CMK (cell line): ENCODE measurements at places on chromosomes 3 and 15.

DNA sequence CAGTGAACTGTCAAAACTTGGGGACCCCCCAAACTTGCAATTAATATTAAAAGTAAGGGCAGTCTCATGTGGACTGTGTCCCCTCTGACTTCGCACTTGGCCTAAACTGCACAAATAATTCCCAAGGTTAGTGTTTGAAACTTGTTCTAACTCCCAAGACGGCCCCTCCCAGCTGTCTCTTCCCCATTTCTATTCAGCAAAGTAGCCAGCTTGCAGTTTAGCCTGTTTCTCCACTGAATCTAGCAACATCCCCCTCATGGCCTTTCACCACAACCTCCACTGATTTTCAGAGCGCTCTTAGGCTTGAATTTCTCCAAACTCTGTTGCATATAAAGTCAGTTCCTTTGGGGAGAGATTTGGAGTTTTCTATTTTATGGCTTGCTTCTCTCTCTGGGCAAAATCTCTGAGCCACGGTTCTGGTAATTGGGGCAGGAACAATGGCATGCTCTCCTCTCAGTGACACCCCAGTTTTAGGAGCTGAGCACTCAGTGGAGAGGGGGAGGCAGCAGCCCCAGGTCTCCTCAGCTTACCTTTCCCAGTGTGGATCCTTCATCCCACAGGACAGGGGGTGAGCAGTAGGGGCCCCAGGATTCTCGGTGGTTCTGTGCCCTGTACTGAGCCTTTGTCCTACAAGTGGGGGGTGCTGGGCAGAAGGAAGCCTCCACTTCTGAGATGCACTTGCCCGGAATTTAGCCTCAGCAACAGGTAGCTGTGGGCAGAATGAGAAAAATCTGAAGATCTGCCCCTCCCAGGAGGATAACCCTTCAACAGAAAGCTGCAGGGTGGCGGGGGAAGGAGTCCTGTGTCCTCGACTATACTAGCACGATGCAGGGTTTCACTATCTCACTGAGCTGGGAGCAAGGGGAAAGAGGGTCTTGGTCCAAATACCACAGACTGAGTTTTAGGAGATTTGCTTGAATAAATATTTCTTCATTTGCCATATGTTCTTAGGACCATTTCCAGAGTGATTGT is 39.3 kb upstream of the GATA2 start:
- DNase-seq: no peak

DNA sequence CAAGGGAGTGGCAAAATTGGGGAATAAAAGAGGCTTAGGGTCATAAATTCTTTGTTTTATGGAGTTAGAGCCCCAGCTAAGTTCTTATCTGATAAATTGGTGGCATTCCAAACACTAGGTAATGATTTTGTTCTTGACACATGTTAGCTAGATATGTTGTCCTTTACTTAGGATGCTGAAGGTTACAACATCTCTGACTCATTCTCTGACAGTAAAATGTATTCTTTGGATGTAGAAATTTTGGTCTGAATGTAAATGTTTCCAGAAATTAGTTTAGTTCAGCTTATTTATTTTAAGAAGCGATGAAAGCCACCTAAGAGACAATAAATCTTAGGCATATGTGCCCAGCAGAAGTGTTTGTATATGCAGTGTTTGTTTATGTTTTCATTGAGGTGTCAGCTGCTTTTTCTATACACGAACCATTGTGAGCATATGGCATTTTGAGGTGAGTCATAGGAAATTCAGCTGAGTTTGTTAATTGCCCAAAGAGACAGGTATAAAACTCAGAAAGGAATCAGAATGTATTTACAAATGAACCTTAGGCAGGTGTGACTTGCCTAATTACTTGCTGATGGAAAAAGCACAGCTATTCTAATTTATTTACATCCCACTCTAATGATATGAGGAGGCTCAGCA is 247.7 kb downstream of the AGBL1 start:
- no peak for DNase-seq

- no peak for DNase-seq
Measured at GRCh38 chr3:117133066-117133465, 423.5 kb downstream of the TUSC7 start.

DNA sequence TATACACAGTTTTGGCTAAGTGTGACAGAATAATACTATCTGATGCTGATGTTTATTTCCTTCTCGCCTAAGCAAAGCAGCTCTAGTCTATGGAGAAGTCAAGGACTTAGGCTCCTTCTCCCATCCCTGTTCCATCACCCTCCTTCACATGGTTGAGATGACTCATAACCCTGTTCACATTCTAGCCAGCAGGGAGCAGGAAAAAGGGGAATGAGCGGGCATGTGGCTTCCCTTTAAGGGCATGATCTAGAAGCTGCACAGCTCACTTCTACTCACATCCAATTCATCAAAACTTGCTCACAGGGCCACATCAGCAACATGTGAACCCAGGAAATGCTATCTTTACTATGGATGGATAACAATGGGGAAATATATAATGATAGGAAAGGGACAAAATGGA is 40.9 kb downstream of the CBLB start:
- no peak for DNase-seq

DNA sequence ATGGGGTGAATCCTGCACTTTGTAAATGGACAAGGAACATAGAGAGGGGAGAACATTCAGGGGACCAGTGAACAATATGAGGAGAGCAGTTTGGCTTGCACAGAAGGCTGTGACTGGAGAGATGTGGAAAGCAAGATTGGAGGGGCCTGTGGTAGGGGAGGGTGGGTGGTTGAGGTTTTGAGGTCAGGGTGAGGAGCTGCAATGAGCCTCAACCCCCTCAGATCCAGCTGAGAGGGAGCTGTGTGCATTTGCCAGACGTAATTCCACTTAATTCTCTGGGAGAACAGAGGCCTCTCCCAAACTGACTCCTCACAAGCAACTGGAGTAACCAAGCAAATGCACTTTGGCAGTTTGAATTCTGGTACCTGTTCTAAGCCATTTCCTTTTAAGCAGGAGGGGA is 253.1 kb upstream of the TRIM42 start:
- DNase-seq: no peak

GRCh38 chr3:188299068-188299467 is 145.1 kb downstream of the LPP start:
- no peak for DNase-seq

DNA sequence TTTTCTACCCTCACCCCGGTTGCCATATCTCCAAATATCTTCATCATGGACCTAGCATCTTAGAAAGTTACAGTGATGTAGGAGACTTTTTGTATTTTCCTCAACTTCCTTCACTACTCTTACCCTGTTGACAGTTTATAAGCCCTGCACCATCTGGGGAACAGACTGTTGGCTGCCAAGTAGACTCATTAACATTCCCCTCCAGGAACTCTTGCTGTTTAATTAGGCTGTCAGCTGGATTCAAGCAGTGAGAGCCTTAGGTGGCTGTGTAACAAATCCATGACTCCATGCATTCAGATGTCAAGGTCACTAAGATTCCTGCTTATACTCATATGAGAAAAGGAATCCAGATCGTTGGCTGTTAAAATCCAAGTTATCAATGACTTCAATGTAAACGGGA is 198.3 kb downstream of the NAALADL2 start:
- no peak for DNase-seq

DNA sequence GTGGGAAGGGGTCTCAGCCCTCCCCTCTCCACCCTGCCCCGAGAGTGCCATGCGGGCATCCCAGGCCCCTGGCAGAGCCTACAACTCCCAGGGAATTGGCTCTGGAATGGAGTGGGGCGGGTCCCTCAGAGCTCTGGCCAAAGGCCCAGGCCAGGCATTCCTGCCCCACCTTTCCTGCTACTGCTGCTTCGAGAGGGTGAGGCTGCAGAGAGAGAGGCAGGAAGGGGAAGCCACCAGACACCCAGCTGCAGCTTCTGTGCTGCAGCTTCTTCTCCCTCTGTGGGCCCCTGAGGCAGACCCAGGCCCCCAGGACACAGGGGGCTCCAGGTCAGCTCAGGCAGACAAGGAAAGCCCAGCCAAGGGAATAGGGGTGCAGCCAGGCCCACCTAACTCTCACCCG is 2.7 kb downstream of the ALS2CL start:
- no peak for DNase-seq

DNA sequence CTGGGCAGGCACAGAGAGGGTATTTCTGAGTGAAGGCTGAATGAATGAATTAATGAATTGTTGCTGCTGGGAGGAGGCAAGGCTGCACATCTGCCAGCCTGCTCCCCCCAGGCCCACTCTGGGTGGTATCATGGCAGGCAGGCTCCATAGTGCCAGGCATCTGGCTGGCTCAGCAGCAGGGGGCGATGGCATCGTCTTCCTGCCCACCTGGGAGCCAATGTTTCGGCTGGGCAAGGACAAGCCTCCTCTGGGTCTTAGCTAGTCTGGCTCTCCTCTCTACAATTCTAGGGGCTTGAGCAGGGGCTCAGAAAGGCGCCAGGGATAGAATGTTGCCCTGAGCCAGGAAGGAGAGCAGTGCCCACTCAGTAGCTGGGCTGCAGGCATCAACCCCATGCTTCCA is 1.7 kb upstream of the TLR9 start:
- no peak for DNase-seq

GRCh38 chr15:75775296-75776064 is 62.8 kb upstream of the CSPG4 start:
- no peak for DNase-seq

- DNase-seq: no peak
Measured at GRCh38 chr15:45203182-45203581, 15.4 kb upstream of the SHF start.

- DNase-seq: no peak
Measured at GRCh38 chr3:52471371-52472238, 16.2 kb downstream of the NISCH start.

DNA sequence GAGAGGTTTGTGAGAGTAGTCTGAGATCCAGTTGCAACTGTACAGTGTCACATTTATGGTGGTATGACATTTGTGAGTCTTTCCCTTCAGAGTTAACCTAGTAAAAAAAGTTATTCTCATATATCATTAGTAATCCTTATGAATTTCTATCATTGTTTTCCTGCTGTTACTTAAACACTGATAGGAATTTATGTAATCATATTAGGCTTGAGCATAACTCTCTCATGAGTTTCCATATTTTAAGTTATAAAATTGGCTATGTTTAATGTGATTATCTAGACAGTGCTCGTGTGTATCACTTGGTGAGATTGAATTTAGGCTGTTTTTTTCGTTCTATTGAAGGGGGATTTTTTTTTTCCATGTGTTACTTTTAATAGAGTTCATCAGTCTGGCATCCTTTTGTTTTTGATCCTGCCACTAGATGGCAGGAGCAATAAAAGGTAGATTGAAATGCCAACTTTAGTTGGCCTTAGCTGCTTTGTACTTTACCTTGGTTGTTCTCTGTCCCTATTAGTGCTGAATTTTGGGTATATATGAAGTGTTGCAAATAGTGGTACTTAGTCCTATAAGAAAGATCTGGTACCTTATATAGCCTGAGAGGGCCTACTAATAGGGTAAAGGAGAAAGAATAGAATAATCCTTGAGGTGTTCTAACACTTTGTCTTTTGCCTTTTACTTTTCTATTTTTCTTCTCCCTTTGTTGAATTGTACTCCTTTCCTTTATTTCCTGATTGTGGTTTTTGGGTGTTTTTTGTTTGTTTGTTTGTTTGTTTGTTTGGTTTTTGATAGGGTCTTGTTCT is 17.9 kb downstream of the STT3B start:
- no peak for DNase-seq

DNA sequence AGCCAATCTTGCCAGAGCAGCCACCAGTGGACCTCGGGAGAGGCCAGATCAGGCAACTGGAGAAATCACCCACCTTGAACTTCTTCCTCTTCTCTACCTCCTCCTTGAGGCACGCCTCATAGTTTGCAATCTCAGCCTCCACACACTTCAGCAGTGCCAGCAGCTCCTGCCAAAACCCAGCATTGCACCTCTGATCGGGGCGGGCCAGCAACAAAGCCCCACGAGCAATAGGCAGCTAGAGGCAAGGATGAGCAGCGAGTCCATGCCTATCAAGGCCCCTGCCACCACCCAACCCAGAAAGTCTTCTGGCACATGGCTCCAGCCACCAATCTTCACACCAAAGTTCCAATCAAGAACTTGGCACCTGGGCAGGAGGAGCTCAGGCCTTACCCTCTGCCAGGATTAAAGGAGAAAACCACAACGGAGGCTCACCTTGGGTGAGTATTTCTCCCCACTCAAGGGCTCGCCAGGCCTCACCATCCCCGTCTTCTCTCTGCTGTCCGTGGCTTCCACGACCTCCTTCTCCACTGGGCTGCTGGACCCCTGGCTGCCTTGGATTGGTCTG is 42.1 kb downstream of the SEMA3G start:
- no peak for DNase-seq

GRCh38 chr15:53758412-53758811 is 1.1 kb downstream of the WDR72 start:
- DNase-seq: no peak

- no peak for DNase-seq
Measured at GRCh38 chr3:17118771-17119170, 234.0 kb downstream of the PLCL2 start.

- DNase-seq: no peak
Measured at GRCh38 chr3:82568776-82569338, 807.4 kb upstream of the GBE1 start.

GRCh38 chr3:66428733-66429132 is 72.1 kb downstream of the LRIG1 start:
- DNase-seq: no peak

DNA sequence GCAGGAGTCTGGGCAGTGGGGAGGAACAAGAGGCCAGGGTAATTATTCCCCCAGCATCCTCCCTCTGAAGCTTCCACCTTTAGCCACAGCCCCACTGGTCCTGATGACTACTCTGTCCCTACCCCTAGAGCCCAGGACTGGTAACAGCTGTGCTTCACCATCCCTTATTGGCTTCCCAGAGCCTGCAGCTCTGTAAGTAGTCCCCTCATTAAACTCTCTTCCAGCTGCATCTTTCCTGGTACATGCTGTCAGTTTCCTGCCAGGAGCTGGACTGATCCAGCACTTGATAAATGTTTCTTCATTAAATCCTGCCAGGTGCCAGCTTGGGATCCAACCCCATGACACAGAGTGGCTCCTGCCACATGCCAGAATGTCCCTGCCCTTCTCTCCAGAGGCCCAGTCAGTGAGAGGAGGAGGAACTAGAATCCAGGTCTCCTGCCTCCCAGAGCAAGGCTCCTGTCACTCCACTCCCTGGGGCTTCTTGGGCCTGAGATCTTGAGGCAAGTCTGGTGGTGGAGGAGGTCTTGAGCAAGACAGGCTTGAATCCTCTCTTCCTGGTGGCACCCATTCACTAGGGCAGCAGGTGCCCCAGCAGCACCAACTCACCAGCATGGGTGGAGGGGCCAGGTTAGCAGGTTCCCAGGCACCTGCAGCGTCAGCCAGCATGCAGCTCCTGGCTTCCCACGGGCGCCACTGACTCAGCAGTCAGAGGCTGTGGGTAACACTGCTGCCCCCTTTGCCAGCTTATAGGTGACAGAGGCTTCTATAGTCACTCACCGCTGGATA is 27.6 kb downstream of the FBXW12 start:
- no peak for DNase-seq

DNA sequence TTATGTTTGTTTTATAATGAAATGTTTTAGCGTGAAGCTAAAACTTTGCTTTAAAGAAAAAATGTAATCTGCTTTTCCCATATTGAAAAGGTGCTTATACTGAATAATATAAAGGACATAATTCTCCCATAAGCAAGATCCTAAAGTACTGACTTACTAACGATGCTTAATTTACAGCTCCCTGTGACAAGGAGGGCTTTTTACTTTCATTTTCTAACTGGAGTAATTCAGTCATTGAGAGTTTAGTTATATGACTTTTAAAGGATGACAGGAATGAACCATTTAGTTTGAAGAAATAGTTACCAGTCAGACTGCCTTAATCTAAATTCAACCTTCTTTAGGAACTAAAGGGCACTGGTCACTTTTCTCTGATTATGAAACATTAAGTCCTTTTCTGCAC is 19.3 kb upstream of the ZPLD1 start:
- no peak for DNase-seq

GRCh38 chr3:149235599-149236424 is 14.2 kb upstream of the CP start:
- no peak for DNase-seq
